ENCODE measurements at places on chromosomes 5 and 9. TPM values are rescaled to one million over a fixed set of nuclear protein-coding genes. Genes with fewer than 3 reads are reported as not detected.

GRCh38 chr9:76573905-76574760, 115.2 kb downstream of the GCNT1 start:
- DNase-seq: no peak

- DNase-seq: peak; percentile 78
These were observed 14.3 kb upstream of the NR4A3 start for GRCh38 chr9:99807276-99807852.

The GBGT1 gene
- total RNA-seq: 28.0 TPM

- no peak for DNase-seq
These were observed 18.7 kb upstream of the SMIM23 start for GRCh38 chr5:171766875-171767274.

GRCh38 chr5:138149530-138149929, 10.3 kb upstream of the NME5 start:
- peak; percentile 32 for DNase-seq

DNA sequence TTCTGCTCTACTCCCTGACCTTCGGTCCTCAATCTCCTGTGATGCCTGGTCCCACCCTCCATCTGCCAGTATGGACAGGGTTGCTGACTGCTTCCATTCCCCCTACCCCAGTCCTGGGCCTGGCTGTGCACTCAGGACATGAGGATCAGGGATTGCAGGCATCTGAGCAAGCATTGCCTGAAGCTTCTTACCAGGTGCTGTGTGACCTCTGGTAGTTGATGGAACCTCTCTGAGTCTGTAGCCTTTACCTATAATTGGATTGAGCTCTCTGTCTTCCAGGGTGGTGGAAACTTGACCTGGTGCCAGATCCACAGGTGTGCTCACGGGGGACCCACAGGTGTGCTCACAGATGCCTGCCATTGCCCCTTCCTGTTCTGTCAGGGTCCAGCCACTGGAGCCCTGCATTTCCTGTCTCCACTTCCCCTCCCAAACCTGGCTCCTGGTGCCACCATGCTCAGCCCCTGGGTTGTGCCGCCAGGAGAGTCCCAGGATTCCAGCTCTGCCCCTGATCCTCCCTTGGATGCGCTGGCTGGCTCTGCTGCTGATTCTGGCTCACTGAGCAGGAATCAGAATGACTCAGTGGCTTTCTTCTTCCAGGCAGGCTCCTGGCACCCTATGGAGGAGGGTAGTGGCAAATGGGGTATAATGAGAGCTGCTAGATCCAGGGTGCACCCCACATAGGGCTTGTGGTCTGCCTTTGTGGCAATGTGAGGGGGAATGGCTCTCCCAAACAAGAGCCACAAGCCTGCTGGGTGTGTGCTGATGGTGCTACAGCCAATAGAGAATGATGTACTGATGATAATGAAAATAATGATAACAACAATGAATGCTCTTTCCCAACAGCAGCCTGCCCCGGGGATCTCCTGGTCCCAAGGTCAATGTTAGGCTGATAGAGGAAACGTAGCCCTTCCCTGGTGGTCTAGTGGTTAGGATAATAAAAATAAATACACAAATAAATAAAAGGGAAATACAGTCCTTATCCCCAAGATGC, 35.2 kb upstream of the PSD2 start:
- no peak for DNase-seq

The DEPDC1B gene
- 6.8 TPM for total RNA-seq

The CD274 gene
- 17.7 TPM for total RNA-seq
